ENCODE measurements at places on chromosomes 6 and 20.

- no peak for DNase-seq
Observed at GRCh38 chr6:16704401-16705045, 56.7 kb downstream of the ATXN1 start.

GRCh38 chr6:36484736-36485135 lies 41.9 kb downstream of the KCTD20 start:
- DNase-seq: no peak

DNA sequence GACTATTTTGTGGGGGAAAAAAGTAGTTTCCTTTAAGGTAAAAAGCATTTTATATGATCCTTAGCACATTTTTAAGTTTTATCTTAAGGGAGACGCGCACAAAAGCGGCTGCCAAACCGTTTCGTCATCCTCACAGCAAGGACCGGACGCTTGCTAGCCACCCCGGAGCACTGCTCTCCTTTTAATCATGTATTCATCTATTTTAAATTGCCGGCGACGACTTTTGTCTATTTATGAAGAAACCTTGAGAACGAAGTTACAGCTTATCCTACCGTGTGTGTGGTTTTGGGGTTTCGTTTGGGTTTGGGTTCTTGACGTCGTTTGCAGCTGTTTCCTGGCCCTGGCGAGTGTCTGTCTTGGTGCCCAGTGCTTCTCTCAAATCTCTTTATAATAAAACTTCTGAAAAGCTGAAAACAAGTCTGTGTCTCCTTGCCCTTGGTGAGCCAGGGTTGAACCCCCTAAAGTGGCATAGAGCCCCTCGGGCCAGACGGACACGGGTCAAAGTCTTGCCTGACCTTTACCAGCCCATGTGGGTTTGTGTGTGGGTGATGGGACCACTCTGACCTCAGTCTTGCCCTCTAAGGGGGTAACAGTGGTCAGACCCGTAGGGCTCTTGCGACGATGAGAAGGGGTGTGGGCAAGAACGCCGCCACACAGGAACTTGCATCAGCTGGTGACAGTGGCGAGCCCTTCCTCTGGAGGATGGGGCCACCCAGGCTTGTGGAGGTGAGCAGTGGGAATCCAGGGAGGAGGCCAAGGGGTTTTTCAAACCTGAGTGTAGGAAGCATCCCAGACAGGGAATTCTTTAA lies 117.6 kb downstream of the JPH2 start:
- DNase-seq: no peak

GRCh38 chr6:74133073-74133472 lies 437.1 kb downstream of the CD109 start:
- DNase-seq: no peak

- DNase-seq: no peak
Observed at GRCh38 chr6:114187563-114187962, 155.3 kb downstream of the HS3ST5 start.

DNA sequence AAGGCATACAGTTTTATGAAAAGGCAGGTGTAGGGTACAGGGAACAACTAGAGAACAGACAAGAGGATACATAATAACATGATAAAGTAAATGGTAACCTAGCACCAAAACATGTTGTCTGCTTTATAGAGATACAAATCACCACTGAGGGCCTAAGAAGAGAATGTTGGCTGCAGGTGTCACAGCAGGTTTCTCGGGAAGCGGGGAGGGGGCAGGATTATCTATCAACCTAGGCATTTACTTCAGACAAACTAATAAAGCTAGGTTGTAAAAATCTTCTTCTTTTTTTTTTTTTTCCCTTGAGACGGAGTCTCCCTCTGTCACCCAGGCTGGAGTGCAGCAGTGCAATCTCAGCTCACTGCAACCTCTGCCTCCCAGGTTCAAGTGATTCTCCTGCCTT lies 22.7 kb downstream of the PIM1 start:
- DNase-seq: no peak

DNA sequence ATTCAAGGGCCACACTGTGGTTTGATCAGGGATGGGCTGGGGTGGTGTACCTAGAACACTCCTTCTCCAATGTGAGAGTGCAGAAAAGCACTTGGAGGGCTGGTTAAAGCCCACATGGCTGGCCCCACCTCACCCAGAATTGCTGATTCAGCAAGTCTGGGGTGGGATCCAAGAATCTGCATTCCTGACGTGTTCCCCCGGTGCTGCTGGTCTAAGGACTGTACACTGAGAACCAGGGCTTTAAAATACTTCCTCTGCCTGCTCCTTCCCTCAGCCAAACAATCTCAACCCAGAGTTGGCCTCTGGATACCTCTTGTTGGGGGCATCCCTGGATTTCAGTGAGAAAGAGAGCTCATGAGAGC lies 13.4 kb upstream of the OCSTAMP start:
- DNase-seq: no peak

DNA sequence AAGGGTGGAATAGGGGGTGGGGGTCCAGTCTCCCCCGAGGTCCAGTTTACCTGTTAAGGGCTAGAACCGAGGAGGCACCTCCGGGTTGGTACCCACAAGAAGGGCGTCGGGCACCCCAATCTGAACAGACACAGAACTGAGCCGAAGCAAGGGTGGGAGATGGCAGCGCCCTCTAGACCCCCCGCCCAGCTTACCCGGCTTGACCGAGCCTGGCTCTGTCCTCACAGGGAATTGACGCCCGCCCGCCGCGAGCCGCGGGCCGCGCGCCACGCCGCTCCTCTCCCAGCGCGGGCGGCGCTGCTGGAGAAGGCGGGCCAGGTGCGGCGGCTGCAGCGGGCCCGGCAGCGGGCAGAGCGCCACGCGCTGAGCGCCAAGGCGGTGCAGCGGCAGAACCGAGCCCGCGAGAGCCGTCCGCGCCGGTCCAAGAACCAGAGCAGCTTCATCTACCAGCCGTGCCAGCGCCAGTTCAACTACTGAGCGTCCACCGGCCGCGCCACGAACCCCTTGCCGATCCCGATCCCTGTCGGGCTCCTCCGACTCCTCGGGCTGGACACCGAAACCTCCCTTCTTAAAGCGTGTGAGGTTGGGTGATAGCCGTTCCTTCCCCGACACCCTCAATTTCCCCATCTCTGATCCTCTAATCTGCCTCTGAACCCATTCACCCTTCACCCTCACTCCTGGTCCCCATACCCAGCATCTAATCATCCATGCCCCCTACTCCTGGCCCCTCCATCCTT lies 5.9 kb downstream of the TP53INP2 start:
- DNase-seq: no peak

- peak; percentile 79 for DNase-seq
Observed at GRCh38 chr6:162442687-162443086, 284.9 kb downstream of the PRKN start.

DNA sequence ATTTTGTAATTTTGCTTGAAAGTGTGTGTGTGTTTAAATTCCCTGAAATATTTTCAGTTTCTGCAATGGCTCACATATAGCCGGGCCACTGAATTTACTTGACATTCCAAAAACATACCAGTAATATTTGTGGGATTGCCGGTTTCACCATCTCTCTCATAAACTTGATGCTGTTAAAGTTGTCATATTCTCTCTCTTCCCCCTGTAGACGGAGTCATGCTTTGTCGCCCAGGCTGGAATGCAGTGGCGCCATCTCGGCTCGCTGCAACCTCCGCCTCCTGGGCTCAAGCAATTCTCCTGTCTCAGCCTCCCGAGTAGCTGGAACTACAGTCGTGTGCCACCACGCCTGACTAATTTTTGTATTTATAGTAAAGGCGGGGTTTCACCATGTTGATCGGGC lies 122.1 kb downstream of the TIAM2 start:
- no peak for DNase-seq

DNA sequence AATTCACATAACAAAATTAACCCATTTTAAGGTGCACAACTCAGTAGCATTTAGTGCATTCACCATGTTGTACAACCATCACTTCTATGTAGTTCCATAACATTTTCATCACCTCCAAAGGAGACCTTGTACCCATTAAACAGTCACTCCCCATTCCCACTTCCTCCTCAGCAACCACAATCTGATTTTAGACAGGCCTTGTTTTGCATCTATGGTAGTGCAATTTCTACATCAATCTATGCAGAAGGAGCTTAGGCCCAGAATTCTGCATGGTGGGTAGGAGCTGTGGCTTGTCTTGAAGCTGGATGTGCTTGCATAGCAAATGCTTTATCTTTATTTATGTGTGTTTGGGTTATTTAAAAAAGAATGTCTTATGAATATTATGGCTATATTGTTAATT lies 13.5 kb upstream of the HLA-DQA1 start:
- DNase-seq: no peak

DNA sequence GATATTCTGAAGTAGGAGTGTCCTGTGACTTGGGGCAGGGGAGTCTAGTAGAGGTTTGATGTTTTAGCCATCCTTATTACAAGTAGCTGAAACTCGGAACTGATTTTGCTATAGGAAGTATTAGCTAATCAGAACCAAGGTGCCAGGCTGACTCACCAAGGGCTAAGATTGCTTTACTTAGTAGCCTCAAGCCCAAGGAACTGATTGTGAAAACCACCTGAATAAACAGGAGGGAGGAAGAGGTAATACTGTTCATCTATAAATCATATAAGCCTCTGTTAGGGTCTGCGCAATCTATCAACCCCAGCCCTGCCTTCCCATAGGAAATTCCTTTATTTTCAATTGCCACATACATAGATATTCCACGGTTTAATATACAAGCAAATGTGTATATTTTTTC lies 54.4 kb downstream of the GNAS start:
- peak; percentile 35 for DNase-seq

DNA sequence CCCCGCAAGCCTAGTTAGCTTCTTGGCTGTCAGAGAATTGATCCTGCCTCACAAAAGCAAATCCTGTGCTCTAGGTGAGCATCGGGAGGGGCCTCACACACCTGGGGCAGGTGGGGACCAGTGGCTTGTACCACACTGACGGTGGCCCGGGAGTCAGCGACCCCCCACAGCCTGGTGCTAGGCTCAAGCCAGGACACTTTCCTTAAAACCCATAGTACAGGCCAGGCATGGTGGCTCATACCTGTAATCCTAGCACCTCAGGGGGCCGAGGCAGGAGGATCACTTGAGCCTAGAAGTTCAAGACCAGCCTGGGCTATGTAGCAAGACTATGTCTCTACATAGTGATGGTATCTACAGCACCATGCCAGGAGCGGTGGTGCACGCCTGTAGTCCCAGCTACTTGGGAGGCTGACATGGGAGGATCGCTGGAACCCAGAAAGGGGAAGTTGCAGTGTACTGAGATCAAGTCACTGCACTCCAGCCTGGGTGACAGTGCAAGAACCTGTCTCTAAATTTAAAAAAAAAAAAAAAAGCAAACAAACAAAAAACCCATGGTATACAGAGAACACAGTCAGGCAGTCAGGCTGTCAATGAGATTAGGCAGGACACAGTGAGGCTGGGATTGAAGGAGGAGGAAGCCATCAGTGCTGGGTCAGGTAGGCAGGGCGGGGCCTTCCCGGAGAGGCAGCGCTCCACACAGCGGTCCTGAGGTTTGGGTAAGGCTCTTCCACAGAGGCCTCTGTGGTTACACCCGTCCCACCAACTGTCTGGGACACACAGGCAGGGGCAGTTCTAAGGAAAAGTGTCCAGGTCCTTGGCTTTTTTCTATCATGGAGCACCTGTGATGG lies 41.3 kb downstream of the SYNJ2 start:
- DNase-seq: no peak

Data from NCI-H82 (cell line).